ENCODE measurements at places on chromosomes 4 and X.
A peak's percentile ranks its signal among the peaks of the same experiment; 100 is the strongest.

- no peak for DNase-seq
Observed at GRCh38 chr4:185740471-185740873, 71.5 kb downstream of the SORBS2 start.

- no peak for DNase-seq
Observed at GRCh38 chrX:145773006-145773405, 44.6 kb upstream of the SLITRK2 start.

DNA sequence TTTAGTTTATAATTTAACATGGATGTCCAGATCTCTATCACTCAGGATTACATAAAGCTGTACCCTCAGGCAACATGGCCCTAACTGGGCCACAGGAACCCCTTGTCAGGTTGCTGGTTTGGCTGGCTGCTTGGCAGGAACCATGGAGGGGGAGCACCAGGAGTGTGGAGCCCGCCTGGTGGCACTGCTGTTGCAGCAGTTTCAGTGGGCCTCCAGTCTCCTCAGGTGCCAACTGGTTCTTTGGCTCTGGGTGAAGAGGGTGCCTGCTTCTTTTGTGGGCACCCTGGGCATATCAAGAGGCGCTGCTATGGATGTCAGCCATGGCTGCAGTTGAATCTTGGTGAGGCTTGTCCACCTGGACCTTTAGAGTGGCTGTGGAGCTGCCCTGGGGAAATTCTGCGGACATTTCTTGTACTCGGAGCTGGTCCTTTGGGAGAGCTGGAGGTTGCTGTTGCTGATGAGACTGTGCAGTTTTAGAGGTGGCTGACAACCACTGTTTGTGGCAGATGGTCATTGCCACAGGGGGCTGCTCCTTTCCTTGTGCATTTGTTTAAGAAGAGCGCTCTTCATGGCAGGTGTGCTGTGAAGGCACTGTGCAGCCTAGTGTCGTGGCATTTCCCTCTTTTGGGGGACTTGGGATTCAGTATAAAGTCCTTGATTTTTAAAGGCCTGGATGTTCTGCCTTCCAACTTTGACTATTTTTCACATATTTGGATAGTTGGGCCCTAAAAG lies 10.3 kb upstream of the SMIM14 start:
- no peak for DNase-seq

- no peak for DNase-seq
Observed at GRCh38 chrX:2710041-2710840, 19.1 kb downstream of the CD99 start.

DNA sequence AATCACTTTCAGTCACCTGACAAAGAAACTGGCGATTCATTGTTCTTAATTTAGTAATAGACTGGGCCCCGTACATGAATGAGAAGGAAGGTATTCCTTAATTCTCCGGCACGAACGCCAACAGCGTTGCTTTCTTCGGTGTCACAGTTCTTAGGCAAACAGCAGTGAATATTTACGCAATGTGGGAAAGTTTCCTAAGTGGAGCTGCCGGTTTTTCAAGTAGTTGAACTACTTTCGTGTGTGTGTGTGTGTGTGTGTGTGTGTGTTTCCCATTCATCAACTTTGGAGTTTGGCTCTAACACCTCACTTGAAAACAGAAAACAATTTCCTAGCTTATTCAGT lies 651 bp downstream of the NXT2 start:
- DNase-seq, result peak; percentile 75

- DNase-seq, result no peak
Observed at GRCh38 chr4:184536881-184537248, 62.5 kb upstream of the IRF2 start.

GRCh38 chr4:109967798-109968520 lies 55.3 kb downstream of the EGF start:
- DNase-seq, result peak; percentile 64

GRCh38 chr4:83109480-83110222 lies 4.9 kb downstream of the PLAC8 start:
- no peak for DNase-seq

- no peak for DNase-seq
Observed at GRCh38 chr4:118265312-118266144, 87.3 kb downstream of the PRSS12 start.

GRCh38 chrX:50200907-50201306 lies at the start of gene AKAP4:
AKAP4 (minus strand) TSS chrX:50201007; CDS start chrX:50200889, 118 bp downstream.
- DNase-seq, result no peak

DNA sequence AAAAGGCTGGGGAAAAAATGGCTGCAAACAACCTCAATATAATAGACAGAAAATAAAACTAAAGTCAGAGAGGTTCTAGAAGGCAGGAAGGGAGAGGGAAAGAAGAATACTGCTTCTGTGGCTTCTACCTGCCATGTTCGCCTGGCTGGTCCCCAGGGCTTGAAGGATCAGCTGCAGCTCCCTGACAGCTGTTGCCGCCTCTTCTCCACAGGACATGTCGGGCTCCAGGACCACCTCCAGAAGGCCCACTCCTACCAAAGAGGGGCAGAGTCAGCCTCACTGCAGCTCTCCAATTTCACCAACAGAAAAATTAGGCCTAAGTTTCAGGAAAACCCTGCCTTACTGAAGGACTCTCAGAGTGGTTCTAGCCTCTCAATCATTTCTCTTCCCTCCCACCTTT lies 44.9 kb downstream of the GATB start:
- no peak for DNase-seq

- no peak for DNase-seq
Observed at GRCh38 chr4:154366956-154367355, 124.6 kb downstream of the DCHS2 start.

GRCh38 chr4:45944000-45944399 lies 179.9 kb downstream of the GABRG1 start:
- DNase-seq, result no peak

DNA sequence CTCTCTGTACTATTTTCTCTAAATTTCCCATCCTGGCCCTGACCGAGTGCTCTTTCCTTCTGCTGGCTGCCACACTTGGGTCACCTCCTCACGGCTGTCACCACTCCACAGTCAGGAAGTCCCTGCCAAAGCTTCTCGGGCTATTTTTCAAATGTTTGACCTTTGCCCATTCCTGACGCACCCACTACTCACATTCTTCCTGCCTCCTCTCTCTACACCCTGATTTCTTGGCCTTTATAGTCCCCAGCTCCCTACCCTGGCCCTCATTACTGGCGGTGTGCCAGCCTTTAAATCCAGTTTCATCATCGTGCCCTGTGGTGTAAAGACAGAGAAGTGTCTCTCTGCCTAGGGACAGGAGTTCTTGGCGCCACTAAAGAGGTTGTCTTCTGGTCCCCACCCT lies 46.4 kb upstream of the GATB start:
- DNase-seq, result no peak

- no peak for DNase-seq
Observed at GRCh38 chr4:85861064-85861765, 386.3 kb downstream of the ARHGAP24 start.

DNA sequence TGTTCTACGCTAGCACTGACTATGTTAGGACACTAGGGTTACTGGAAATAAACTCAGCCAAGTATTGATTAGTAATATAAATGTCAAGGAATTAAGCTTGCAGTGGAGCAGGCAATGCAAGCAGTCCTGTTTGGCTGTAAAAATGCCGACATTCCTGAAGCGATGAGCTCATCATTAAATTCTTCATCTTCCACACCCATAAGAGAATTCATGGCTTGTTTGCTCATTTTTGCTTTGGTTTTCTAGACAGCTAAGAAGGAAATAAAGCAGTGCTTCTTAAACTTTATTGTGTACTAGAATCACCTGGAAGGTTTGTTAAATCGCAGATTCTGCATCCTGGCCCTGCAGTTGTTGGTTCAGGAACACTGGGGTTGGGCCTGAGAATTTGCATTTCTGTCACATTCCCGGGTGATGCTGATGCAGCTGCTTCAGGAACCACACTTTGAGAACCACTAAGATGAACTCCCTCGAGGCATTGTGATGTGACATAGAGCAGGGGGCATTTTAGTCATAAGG lies 17.8 kb downstream of the ANXA3 start:
- DNase-seq, result no peak

DNA sequence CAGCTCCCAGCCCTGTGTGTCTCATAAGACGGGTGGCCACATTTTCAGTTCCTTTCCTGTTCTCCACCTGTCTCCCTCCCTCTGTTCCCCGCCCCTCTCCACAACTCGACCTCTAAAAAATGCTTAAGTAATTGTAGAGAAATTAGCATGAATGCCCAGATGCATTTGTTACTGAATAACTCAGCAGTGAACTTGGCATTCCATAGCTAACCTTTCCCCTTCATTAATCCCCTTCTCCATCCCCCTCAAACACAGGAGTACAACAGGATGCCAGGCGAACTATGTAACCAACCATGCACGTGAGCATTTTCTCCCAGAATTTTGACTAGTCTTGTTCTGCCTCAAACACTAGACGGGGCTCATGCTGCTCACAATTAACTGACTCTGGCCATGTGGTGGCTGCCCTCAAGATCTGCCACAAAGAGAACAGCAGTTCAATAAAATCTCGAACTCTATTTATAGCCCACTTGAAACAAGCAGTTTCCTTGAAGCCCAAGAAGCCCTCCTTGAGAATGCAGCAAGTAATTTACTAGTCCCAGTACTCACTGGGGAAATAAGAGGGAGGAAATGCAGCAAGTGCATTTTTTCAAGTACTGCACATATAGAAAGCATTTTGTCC lies 351.2 kb downstream of the ARHGAP24 start:
- DNase-seq, result no peak

DNA sequence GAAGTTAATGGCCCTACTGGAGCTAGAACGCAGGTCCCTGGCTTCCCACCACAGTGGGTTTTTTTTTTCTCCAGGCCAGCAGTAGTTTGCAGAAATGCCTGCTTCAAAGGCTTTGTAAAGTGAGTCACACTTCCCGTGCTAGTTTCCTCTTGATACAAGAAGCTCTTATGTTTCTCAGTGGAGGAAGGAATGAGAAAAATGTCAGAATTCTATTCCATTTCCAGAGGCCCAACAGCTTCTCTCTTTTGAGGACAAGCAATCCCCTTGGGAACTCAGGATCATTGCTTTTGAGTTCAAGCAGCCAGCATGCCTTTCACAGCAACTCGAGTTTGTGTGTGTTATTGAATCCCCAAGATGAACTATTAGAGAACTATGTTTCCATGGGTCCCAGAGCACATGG lies 134.3 kb downstream of the GUCY2F start:
- DNase-seq, result peak; percentile 71

- no peak for DNase-seq
Observed at GRCh38 chrX:70423936-70424675, 992 bp downstream of the GDPD2 start.

- DNase-seq, result no peak
Observed at GRCh38 chr4:68038272-68038671, 75.0 kb upstream of the TMPRSS11A start.

- DNase-seq, result peak; percentile 71
Observed at GRCh38 chrX:9352243-9352642, 112.6 kb upstream of the TBL1X start.

DNA sequence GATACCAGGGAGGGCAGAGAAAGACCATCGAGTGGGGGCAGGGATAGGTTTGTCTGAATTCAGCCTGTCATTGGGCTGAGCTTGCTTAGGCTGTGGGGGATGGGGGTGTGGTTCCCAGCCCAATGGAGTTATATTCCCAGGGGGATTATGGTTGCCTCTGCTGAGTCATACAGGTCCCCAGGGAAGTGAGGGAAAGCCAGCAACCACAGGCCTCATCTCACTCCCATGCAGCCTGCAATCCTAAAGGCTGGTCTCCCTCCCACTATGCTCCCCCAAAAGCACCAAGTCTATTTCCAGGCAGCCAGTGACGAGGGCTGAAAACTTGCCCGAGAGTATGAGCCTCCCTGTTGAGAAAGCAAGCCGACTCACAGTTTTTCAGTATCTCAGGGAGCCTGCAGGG lies 39.3 kb downstream of the AFM start:
- no peak for DNase-seq

GRCh38 chrX:37603938-37604409 lies 32.5 kb downstream of the LANCL3 start:
- DNase-seq, result no peak

- DNase-seq, result peak; percentile 48
Observed at GRCh38 chrX:139831675-139832456, 101.0 kb downstream of the ATP11C start.

GRCh38 chr4:153790962-153791551 lies 2.2 kb upstream of the SFRP2 start:
- DNase-seq, result no peak

DNA sequence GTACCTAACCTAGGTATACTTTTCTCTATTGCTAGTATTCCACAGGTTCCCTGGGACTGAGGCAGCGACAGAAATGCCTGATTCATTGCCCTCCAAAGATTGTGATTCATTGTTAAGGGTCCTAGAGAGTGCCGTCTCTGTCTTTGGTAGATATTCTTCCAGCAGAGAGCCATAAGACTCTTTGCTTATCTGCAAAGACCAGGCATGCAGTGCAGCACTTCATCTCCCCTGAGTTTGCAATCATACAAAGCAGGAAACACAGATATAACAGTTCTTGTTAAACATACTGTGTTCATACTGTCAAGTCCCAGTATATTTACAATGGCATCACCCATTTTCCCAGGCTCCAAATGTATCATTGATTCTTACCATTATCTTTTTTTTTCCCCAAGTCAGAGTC lies 47.7 kb downstream of the KLF8 start:
- DNase-seq, result no peak

- no peak for DNase-seq
Observed at GRCh38 chr4:7984286-7984925, 44.7 kb upstream of the AFAP1 start.

- DNase-seq, result no peak
Observed at GRCh38 chrX:138710866-138711341, 613 bp downstream of the FGF13 start.

- peak; percentile 81 for DNase-seq
Observed at GRCh38 chr4:82984459-82984858, 26.2 kb downstream of the LIN54 start.

- peak; percentile 62 for DNase-seq
Observed at GRCh38 chrX:39773923-39774773, 323.6 kb downstream of the BCOR start.

DNA sequence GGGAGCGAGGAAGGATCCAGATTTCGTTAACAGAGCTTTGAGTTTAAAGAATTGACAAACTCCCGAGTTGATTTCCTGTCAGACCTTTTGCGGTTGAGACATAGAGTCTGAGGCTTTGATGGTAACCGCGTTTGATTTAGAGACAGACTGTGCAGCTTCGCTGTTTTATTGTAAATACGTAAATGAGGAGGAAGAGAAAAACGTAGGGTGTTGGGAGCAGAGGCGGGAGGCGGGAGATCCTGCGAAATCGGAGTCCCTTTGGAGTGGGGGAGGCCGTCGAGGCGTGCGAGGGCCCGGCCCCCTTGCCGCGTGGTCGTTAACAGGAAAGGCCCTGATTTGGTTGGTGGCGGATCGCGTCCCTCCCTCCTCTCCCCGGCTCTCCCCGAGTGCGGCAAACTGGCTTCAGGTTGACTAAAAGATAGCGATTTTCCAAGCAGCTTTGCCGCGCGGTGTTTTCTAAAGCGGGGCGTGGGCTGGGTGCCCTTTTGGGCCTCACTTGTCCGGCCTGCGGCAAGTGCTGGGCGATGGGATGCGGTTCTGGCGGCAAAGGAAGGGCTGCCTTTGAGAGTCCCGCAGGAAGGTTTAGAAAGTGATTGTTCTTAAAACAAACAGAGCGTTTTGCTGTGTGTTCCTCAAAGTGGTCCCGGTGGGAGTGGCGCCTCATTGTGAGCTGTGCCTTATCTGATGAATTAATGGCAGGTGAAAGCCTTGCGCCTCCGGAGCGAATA lies 857 bp downstream of the SCML1 start:
- no peak for DNase-seq

GRCh38 chrX:150642423-150642822 lies 50.8 kb upstream of the MTMR1 start:
- no peak for DNase-seq

GRCh38 chr4:70556856-70557255 lies 35.2 kb upstream of the AMBN start:
- DNase-seq, result no peak

Data from MV-4-11 (cell line).